Thyroid gland (tissue), 4 donors: ENCODE measurements at places on chromosomes 16 and 17. TPM values are rescaled to one million over a fixed set of nuclear protein-coding genes. Genes with fewer than 3 reads are reported as not detected.

Gene SYNRG
- total RNA-seq = 41.7 TPM

Gene YPEL3
- 372 TPM for total RNA-seq

Gene OR1A1
- not detected for total RNA-seq

Gene C1QTNF8
- total RNA-seq = not detected

Gene ABCC3
- total RNA-seq = 87.5 TPM

Gene ST6GALNAC2
- total RNA-seq = 34.1 TPM

Gene ASIC2
- not detected for total RNA-seq

Gene DNAAF8
- 4.1 TPM for total RNA-seq

Gene MARVELD3
- total RNA-seq = 10.4 TPM

Gene HOXB1
- not detected for total RNA-seq

Gene CIBAR2
- total RNA-seq = not detected

Gene OSGIN1
- total RNA-seq = 14.5 TPM

- DNase-seq = no peak
Measured at GRCh38 chr17:688100-688989, 26.3 kb downstream of the VPS53 start.

DNA sequence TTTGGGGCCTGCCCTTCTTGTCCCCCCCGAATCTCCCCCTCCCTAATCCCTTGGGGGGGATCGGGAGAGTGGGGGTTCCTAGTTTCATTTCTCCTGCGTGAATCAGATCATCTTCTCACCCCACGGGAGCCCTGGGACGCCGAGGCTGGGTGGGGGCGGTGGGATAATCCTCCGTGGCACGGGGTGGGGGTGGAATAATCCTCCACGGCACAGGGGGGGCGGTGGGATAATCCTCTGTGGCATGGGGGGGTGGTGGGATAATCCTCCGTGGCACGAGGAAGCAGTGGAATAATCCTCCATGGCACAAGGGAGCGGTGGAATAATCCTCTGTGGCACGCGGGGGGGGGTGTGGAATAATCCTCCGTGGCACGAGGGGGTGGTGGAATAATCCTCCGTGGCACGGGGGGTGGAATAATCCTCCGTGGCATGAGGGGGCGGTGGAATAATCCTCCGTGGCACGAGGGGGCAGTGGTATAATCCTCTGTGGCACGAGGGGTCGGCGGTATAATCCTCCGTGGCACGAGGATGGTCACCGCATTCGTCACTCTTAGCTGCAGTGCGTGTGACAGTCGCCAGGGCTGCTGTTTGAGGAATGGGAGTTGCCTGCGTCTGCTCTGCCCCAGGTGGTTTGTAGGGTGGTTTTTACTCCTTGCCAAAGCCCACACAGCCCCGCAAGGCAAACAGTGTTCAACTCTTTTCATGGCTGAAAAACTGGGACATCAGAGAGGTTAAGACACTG, 156.9 kb downstream of the LAT start:
- no peak for DNase-seq

DNA sequence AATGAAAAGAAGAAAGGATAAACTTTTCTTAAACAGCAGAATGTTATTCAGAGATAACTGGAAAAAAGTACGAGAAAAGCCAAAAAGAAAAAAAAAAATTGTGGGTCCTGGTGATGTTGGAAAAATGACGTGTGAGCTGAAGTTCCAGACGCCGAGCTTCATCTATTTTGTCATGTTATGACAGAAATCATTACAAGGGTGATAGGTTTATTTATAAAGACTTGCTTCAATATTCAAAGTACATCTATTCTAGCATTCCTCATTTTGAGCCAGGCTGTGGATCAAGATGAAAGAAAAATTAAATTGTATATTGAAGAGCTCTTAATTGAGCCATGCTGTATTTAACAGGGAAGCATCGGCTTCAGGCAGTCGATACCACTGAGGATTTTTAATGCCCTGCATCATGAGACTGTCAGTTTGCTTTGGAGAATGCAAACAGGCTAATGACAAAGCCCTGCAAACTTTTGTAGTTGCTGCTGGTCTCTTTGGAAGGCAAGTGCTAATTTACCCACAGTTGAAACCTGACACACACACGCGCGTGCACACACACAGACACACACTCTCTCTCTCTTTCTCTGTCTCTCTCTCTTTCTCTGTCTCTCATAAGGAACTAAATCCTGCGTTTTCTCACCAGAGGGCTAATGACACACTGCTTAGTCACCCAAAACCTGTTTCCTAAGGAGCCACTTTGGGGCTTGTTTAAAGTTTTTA, 110.7 kb downstream of the WWOX start:
- no peak for DNase-seq

DNA sequence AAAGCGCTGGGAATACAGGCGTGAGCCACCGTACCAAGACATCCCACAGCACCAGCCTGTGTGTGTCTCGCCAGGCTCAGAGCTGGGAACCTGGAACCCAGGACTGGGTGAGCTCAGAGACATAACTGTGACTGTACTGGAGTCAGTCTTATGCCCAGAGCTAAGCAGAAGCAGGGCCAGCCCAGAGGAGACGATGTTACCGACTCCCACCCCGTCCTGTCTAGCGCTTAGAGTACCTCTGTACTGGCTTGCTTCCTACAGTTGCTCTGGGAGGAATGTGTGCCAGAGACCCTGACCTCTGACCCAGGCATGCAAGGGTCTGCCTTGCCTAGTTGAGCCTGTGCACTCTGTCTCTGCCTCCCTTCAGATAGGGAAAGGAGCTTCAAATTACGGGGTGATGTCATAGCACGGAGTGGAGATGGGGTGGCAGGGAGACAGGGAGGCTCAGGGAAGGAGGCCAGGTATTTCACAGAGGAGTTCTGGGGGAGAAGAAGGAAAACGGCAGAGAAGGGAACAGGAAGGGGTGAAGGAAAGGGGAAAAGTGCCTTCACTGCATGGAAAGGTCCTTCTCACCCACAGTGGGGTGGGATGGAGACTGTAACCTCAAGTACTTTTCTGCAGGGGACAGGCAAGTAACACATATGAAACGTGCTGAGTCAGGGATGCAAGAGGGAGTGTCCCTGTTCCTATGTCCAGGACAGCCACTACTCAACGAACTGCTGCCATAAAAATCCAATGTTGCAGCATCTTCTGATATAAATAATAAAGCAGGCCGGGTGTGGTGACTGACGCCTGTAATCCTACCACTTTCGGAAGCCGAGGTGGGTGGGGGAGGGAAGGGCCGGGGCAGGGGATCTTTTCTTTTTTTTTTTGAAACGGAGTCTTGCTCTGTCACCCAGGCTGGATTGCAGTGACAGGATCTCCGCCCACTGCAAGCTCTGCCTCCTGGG, 5.8 kb upstream of the ARMC5 start:
- DNase-seq = peak; percentile 54

GRCh38 chr17:72489272-72489641, 368.4 kb downstream of the SOX9 start:
- no peak for DNase-seq

- no peak for DNase-seq
Measured at GRCh38 chr16:67539271-67539670, 10.6 kb downstream of the RIPOR1 start.

DNA sequence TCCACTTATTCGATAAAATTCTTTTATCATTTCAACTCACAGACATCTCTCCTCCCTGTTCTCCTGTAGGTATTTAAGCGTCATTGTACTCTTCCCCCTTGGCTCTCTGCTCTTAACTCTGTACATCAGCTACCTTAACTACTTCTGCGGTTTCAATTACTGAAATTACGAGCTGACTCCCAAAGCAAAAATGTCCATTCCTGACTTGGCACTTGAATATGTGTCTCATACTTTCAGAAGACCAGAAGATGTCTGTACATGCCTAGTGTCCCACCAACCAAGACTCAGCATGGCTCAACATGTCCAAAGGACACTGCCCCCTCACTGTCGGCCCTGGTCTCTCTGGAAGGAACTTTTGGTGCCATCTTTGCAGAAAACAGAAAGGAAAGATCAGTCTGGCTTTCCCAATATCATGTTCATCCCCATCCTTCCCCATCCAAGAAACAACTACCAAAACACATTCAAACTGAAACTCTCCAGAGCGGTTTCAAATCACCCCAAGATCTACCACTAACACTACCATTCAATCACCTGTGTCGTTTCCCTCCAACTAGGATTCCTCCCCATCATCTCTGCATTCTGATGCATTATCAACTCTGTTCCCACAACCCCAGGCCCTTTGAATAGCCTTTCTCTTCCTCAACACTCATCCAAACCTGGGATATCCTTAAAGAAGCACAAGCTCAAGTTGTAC, 74.9 kb downstream of the ZFHX3 start:
- no peak for DNase-seq

DNA sequence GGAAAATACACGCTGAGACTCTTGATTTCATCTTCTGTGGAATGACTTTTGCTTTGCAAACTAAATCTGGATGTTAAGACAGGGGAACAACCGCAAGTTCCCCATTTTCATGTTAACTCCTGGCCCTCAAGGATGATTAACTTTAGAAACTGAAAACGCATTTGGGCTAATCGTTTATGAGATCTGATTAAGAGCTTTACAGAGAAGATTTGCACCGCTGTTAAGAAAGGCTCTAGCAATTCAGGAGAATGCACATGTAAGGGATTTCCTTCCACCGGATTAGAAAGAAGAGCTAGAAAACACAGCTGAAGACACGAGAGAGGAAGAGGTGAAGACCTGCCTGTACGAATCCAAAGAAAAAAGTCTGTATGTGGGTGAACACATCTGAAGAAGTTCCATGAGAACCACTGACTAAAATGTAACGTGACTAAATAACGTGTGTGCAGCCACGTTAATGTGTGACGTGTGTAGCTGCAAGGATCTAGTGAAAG, 106.4 kb downstream of the YPEL2 start:
- DNase-seq = no peak

DNA sequence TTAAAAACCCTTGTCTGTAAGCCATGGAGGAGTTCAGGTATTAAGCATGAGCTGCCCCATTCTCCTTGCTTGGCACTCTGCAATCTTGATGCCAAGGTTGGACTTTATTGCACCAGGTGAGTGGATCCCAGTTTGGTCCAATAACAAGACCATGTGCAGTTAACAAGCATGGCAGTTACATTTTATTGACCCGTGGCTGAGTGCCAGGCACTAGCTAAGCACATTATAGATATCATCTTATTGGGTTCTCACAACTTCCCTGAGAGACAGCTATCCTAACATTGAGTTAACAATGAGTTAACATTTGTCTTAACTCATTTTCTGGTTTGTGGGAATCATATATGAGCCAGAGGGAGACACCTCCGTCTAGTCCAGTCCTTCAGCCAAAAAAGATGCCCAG, 21.8 kb downstream of the LYRM9 start:
- no peak for DNase-seq

DNA sequence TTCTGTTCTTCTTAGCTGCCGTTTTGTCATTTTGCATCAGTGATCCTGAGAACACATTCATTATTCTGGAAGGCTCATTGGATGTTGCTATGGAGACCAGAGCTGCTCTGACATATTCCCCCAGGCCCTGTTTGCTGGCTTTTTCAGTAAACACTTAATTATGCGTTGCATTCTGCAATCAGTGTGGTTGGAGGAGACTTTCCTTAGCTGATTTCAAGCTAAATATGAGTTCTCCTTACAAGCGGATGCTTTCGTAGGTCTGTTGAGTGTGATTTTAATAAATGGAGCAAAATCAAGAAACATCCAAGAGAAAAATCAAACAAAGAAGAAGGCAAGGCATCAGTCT, 38.2 kb upstream of the NUDT7 start:
- DNase-seq = no peak

- no peak for DNase-seq
Measured at GRCh38 chr16:77696149-77696548, 26.2 kb upstream of the NUDT7 start.

GRCh38 chr16:1870365-1871082, 1.4 kb downstream of the MEIOB start:
- DNase-seq = no peak

DNA sequence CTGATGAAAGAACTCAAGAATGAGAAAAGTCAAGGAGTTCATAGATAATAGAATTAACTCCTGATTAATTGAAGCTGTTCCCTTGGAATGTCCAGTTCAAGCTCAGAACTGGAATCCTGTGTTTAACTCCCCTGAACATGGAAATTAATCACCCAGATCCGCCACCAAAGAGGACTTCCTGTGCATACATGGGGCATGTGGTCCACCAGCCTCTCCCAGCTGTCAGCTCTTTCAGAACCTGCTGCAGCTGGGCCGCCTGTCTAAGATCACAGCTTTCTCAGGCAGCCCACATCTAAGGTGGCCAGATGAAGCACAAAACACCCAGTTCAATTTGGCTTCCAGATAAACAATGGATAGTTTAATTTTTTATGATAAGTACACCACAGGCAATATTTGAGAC, 203.7 kb upstream of the COX10 start:
- no peak for DNase-seq

GRCh38 chr17:73096211-73096610, 3.7 kb upstream of the SLC39A11 start:
- no peak for DNase-seq

- no peak for DNase-seq
Measured at GRCh38 chr17:40551879-40552768, 13.1 kb downstream of the CCR7 start.

- no peak for DNase-seq
Measured at GRCh38 chr17:18139949-18140348, 31.4 kb downstream of the MYO15A start.

- DNase-seq = no peak
Measured at GRCh38 chr17:14793237-14793636, 471.9 kb downstream of the PMP22 start.

- DNase-seq = peak; percentile 18
Measured at GRCh38 chr17:32267690-32268205, 2.1 kb downstream of the RHBDL3 start.

GRCh38 chr17:82200743-82201497, 11.7 kb downstream of the CCDC57 start:
- DNase-seq = no peak

GRCh38 chr17:61524319-61524718, 66.7 kb downstream of the NACA2 start:
- DNase-seq = no peak

DNA sequence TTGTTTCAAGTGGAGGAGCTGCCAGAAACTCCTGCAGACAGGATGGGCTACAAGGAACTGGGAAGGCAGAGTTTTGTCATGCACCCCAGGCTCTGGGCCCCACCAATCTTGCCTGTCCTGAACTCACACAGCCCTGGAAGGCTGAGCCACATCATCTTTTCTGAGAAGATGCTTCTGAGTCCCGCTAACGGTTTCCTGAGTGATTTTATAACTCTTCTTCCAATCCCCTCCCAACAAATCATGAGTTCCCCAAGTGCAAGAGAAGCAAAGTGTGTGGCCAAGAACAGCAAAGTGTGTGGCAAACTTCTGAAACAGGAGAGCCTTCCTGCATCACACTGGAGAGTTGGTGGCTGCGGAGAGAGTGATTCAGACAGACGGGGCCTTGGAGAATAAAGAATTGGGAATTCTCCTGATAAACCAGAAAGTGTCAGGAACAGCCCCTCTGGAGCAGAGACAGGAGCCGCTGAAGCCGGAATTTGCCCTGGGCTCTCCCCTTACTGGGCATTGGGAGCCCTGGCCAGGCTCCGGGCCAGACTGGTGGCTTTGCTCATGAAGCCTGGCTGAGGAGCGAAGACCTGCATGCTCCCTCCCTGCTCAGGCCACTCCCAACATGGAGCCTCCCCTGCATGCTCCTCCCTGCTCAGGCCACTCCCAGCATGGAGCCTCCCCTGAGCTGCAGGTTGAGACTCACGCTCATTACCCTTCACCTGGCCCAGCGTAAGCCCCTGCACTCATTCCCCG, 47.2 kb downstream of the PITPNM3 start:
- no peak for DNase-seq
